ENCODE measurements at places on chromosomes 5 and 9.

- DNase-seq: no peak
Observed at GRCh38 chr5:127887282-127887681, 184.1 kb downstream of the CCDC192 start.

DNA sequence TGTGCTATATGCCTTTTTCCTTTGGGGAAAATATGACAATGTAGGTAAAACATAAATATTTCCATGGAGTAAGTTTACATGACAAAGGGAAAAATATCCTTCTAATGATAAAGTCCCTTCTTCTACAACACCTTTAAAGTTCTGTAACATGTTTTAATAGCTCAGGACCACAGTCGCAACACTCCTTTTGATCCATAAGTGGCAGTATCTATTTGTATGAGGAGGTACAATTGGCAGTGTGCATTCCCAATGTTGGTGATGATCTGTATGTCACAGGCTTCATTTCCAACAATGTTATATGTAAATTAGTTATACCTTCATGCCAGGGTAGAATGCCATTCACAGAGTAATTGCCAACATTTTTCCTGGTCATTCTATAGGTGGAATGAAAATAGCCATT is 127.1 kb upstream of the CCNH start:
- no peak for DNase-seq

- DNase-seq: no peak
Observed at GRCh38 chr5:58775701-58776262, 192.9 kb downstream of the RAB3C start.

DNA sequence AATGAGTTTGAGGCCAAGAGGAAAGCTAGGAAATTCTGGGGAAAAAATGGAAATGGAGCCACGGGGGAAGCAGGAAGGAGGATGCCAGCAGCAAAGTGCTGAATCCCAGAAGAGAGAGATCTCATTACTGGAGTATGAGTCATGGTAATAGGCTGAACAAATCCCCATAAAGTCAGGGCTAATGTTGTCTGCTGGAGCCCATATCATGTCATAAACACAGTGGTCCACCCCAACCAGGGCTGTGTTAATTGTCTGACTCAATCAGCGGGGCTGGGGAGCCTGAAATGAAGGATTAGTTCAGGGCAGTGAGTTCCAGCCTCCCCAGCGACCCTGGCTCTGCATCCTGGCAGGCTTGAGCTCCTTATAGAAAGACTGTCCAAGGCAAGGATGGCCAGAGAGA is 68.8 kb downstream of the TLR4 start:
- DNase-seq: no peak

- no peak for DNase-seq
Observed at GRCh38 chr9:120436983-120437475, 142.9 kb downstream of the CDK5RAP2 start.
